CD4-positive, alpha-beta T cell treated with Interleukin-1 beta for 1 hour (primary cell): ENCODE measurements at places on chromosomes 2 and 18.

DNA sequence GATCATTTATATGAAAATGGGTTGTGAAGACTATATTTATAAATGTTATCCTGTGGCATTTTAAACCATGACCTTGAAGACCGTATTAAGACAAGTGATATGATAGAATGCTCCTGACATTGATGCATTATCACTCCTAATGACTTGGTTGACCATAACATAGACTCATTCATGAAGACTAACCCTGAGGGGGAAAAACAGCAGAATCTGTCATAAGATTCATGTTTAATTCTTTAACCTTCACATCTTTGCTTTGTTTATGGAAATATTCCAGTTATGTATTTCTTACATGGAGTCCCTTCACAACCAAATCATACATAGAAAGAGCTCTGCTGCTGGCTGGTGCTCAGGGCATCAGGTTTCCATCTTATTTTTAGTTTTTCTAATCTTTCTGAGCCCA is 78.4 kb downstream of the CTNNA2 start:
- no peak for DNase-seq

GRCh38 chr2:205685314-205686055 is 3.2 kb downstream of the NRP2 start:
- no peak for DNase-seq

DNA sequence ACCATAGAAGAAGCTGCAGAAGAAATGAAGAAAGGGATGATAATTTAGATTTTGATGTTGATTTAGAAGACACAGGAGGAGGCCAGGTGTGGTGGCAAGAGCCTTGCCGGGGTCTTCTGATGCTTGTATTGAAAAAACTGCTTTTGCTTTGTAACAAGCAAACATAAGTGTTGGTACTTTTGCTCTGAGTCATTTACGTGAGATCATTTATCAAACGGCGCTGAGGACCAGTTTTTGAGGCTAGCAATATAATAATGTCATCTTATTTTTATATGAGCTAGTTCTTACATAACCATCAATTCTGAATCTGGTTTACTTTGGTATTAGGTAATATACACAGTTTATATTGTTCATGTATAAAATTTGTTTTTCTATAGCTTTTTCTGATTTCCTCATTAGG is 30.6 kb downstream of the SPTBN1 start:
- DNase-seq = no peak

- DNase-seq = no peak
These were observed 74.1 kb downstream of the CELF4 start for GRCh38 chr18:37491526-37491925.

DNA sequence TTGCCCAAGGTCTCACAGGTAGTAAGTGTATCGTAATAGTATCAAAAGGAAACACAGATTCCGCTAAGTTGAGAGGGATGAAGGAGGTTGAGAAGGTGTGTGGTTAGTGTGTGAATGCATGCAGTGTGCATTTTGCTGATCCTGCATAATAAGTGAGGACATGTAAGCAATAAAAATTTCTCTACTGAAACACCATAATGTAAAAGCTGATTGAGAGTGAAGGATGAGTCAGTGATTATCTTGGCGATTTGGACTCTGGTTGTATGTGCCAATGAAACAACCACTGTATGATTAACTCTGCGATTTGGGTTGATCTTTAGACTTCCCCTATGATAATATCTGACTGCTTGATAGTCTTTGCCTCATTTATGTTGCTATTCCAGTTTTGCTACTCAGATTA is 16.7 kb upstream of the ADGRF3 start:
- DNase-seq = no peak

GRCh38 chr2:99485411-99485810 is 4.4 kb downstream of the REV1 start:
- no peak for DNase-seq

GRCh38 chr2:96256611-96257113 is 9.1 kb downstream of the TMEM127 start:
- DNase-seq = no peak

- DNase-seq = no peak
These were observed 68.2 kb downstream of the CALCRL start for GRCh38 chr2:187379869-187380268.

DNA sequence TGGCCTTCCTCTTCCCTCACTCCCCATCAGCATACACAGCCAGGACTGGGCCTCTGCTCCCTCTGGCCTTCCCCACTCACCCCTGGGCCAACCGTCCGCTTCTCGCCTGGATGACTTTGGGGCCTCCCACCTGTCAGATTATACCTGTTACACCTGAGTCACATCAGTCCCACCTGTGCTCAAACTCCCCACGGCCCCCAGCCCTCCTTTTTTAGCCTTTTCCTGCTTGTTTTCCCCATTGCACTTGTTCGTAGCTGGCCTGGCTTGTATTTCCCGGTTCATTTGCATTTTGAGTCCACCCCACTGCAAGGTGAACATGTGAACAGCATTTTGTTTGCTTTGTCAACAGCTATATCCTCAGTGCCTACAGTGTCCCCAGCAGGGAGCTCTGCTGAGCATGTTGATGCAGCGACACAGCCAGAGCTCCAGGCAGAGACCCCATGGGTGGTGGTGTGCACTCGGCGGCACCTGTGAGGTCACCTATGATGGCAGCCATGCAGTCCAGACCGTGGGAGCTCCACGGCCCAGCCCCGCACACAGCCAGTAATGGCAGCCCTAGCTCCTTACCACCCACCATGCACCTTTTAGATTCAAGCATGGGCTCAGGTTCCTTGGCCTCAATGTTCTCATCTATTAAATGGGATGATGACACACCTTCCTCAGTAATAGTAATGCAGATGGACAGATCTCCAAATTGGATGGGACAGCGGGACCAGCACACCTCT is 276.4 kb upstream of the HS6ST1 start:
- no peak for DNase-seq
